Stimulated activated CD4-positive, alpha-beta T cell treated with anti-CD3 and anti-CD28 coated beads, Interleukin-1b, Interleukin-23, amount 100 ng/mL, for 24 hours (primary cell): ENCODE measurements at places on chromosomes 4 and X.

DNA sequence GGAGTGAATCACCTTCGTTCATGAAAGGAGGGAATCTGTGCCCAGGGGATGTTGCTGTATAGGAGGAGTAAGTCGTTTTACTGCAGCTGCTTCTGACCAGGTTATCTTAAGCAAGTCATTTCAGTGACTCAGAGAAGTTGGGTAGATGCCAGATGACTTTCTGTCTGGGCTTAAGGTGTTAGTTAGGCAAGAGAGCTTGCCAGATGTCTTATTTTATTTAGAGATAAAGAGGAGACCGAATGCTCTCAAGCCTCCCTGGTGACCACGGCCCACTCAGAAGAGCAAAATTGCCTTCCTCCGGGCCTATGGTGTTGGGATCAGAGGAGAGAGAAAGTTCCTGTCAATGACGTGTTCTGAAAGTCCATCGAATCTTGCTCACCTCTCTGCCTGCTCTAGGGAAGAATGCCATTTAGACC lies 16.3 kb upstream of the ZNF827 start:
- no peak for DNase-seq

DNA sequence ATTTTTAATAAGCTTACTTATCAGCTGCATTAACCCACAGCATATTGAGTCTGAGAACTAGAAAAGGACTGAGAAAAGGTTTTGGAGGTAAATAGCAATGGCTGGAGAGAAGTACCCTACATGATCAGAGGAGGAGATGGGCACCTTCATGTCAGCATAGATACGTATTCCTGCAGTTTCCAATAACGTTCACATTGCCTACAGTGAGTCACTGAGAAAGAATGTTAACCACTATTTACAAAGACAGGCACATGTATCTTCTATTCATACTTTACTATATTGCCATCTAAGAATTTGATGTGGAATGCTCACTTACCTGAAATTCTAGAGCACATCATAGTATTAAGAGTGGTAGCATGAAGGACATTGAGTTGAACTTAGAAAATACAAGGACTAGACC lies 92.5 kb downstream of the TLL1 start:
- DNase-seq = no peak

DNA sequence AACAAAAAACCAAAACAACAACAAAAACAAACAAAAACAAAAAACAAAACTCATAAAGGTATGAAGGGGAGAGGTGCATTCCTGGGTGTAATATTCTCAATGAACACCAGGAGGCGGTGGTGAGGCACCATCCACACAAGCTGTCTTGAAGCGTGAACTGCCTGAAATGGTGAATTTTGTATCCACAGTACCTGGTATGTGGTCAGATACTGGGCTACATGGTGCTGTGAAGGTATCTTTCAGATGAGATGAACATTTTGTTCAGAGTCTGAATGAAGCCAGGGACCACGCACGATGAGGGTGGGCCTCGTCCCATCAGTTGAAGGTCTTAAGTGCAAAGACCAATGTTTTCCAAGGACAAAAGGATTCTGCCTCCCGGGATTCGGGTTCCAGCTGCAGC lies 58.5 kb downstream of the ASMT start:
- peak; percentile 24 for DNase-seq

GRCh38 chr4:124937993-124938392 lies 225.5 kb upstream of the ANKRD50 start:
- DNase-seq = no peak

DNA sequence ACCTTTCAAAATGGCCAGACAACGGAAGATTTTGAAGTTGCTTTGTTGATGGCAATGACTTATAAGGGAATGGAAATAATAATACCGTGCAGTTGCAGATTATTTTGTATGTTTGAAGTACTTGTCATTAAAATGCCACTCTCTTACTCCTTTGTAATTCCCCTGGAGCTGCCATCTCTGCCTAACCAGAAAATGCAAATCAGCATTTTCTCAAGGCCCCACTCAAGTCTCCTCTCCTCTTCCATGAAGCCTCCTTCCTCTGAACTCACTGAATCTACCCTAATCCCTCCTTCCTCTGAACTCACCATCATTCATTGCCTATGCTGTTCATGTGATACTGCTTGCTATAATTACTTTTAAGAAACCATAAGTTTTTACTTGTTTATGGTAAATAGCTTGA lies 60.2 kb upstream of the RBPJ start:
- DNase-seq = no peak

- no peak for DNase-seq
Observed at GRCh38 chr4:153218961-153219360, 14.7 kb downstream of the TRIM2 start.

GRCh38 chr4:15317246-15317645 lies 110.6 kb upstream of the C1QTNF7 start:
- no peak for DNase-seq

- peak; percentile 15 for DNase-seq
Observed at GRCh38 chr4:22607382-22607781, 85.4 kb upstream of the GBA3 start.

DNA sequence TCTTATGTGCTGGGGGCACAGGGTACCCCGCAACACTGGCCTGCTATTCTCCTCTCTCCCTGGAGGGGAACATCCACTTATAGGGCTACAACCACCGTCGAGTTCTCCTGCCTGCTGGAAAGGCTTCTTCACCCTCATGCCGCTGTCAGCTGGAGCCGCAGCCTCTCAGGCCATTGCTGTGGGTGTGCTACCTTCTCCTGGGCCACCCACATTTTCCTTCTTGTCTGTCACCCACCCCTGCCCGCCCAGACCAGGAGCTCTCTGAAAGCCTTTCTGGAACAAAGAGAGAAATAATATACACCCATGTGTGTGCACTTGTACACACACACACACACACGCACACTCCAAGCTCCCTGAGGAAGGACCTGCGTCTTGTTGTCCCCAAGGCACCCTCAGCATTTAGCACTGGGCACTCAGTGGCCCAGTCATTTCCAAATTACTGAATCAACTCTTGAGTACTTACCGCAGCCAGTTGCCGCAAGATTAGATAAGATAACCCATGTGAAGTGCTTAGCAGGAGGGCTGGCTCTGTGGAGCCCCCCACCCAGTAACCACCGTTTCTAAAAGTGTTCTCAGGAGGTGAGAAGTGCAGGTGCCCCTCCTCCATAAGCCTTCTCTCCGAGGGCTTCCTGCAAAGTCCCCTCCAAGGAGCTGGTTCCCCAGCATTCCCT lies 50.2 kb downstream of the CPZ start:
- DNase-seq = no peak

DNA sequence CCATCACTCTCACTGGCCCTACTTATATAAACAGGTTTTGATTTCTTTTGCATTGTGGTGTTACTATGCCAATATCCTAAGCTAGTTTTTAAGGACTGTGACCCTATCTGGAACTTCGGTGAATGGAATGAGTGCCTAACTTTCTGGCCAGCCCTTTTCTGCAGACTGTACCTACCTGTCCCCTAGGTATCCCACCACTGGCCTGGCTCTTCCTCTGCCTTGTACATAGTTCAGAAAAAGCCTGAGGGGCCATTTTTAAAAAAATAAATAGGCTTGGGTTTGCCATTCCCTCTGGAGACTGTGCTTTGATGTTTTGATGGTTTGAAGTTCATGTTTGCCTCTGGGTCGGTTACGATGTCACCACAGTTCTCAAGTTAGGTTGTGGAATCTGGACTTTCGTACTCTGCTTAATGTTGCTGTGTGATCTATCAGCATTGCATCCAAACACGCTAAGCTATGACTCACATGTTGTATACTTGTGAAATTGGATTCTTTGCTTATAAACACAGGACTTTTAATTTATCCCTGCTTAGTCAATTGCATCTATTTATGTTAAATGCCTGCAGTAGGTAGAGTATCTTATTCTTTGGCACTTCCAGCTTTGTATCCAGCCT lies 182.0 kb downstream of the ANKRD50 start:
- no peak for DNase-seq

GRCh38 chr4:5707366-5707765 lies 993 bp downstream of the EVC2 start:
- no peak for DNase-seq

DNA sequence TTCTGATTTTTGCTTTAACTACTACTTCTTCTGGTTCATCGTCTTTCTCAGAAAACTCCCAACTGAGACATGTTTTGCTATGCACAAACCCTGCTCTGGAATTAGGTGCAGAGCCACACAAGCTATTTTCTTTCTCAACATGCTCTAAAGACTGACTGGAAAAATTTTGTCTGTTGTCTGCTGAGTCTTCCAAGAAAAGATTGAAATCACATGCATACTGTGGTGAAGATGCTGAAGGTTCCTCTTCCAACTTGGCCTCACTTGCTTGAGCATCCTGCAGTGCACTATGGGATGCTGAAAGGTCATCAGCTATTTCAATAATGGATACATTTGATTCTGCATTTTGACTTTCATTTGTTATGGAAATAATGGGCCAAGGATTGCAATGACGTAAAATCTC lies 24.1 kb downstream of the PIN4 start:
- DNase-seq = no peak

GRCh38 chr4:6620296-6620695 lies 20.2 kb upstream of the MRFAP1 start:
- DNase-seq = no peak

DNA sequence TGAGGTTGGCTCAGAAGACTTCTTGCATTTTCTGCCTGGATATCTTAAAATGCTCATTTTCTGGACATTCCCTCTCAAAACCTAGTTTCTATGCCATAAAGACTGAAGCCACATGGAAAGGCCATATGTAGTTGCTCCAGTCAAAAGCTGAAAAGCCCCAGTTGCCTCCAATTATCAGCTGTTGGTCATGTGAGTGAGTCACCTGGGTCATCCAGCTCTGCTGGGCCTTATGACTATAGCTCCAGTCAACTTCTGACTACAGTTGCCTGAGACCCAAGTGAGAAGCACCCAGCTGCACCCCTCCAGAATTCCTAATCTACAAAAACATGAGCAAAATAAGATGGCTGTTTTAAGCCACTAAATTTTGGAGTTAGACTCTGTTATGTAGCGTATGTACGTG lies 41.9 kb downstream of the HELQ start:
- no peak for DNase-seq

DNA sequence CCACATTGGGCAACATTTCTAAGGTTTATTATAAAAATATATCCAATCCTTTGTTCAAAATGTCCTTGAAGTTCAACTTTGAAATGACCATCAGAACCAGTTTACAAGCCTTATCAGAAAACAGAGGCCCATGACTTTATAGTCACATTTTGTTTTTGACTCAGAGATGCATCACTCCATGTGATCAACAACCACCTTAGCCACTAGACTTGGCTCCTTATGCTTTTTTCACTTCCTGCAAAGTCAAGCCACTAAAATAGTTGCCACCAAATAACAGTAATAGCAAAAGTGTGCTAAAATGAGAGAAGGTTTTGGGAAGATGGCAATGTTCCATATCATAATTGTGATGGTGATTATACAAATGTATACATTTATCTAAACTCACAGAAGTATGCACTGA lies 181.7 kb downstream of the MAML3 start:
- no peak for DNase-seq

- no peak for DNase-seq
Observed at GRCh38 chrX:118177708-118178107, 61.1 kb upstream of the KLHL13 start.

DNA sequence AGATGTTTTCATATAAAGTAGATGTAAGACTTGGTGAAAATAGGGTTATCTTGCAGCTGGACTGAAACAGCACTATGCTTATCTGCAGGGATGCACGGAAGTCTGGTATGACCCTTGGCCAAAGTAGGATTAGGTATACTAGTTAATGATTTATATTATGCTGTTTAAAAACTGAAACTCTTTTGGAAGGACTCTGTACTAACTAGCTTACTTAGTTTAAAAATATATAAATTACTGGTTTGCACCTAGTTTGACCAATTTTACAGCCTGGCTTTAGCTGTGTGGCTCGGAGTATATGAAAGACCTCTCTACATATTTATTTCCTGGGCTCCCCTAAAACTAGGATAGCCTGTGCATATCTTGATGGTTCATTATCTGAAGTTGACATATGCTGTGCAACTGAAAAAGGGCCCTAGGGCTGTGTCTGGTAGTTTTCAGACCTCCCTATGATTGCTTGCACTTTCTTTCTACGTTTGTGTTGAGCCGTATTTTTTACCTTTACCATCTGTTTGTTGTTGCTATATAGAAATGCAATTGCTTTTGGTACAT lies 89.2 kb downstream of the TMEM144 start:
- DNase-seq = no peak

DNA sequence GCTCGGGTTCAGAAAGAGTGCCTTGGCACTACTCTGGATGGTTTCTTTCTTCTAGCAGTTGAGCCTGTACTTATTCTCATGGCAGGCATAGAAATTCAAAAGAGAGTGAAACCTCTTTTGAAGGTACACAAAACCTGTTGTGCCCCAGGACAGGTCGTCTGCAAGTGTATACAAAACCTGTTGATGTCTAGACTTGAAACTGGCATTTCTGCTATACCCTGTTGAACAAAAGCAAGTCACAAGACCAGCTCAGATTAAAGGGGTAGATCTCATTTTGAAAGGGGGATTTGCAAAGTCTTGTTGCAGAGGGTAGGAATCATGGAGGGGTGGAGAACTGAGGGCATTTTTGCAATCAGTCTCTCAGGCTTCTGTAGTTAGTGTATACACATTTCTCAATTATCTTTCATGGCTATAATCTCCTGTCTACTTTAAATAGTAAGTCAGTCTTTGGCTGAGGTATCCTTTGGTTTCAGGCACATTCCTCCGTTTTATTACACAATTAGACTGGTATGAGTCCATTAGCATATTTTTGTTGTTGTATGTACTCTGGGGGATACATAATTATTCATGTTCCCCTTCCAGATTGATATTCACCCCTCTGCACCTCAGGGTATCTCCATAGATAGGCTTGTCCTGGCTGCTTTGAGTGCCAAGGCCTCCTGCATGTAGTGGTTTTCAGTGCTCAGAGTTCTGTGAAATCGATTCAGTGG lies 251.4 kb downstream of the DTHD1 start:
- DNase-seq = no peak

DNA sequence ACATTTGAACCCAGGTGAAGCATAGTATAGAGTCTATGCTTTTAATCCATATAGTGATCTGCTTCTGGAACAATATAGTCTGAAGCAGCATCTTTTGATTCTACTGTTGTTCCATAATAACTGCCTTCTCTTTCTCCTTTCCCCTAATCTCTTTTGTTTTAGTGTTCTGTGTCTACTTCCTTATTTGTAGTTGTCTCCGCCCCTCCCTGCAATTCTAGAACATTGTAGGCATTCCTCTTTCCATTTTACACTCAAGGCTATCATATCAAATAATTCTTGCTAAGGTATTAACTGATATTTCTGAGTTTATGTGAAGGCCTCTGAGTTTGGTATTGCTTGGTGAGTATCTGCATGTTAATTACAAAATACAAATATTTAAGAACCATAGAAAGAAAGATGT lies 11.6 kb downstream of the BLTP1 start:
- DNase-seq = no peak

DNA sequence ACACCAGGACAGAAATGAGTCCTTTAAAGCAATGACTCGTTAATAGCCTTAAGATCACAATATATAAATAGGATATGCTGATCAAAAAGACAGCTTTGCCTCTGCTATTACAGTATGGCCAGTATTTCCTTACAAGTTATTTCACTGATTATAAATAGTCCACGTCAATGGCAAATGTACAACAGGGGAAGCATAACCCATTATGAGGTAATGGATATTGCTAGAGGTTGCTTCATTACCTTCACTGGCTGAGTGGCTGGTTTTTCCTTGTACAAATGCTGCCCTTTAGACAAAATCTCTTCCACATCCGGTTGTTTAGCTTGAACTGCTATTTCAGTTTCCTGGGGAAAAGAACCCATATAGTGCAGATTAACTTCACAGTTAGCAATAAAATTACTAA lies 764.6 kb upstream of the FTHL17 start:
- DNase-seq = no peak
